ENCODE measurements at places on chromosomes 11 and 22.
A peak's percentile ranks its signal among the peaks of the same experiment; 100 is the strongest.

DNA sequence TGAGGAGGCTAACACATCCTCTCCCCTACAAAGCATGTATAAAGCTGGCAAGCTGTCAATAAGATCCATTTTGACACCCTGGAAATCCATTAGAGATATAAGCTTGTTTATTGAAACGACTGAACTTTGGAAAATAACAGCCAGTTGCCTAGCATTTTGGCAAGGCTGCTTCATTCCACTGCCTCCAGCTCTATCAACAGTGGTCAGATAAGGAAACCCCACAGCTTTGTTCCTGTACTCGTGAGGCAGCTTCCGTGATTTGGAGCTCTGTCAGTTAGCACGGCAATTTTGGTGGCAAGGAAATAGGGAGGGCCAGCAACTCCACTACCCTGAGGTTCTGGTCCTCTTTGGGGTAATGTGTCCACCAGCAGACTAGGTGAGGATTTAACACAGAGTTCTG lies 2.0 kb upstream of the OR51S1 start:
- DNase-seq = no peak

DNA sequence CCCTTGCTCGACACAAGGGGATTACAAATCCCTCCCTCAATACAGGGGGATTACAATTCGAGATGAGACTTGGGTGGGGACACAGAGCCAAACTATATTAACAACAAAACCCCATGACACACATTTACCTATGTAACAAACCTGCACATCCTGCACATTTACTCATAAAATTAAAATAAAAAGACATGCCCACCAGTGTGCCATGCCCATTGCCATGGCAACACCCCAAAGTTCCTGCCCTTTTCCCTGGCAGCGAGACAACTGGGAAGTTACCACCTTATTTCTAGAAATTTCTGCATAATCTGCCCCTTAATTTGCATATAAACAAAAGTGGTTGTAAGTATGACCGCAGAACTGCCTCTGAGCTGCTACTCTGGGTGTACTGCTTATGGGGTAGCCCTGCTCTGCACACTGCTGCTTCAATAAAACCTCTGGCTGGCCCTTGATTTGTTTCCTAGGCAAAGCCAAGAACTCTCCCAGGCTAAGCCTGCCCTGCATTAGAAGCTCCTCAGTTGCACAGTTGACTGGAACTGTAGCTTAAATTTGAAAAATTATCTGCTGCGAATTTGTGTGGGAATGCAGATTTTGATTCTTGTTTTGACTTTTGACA lies 8.6 kb upstream of the INCENP start:
- DNase-seq = peak; percentile 83

DNA sequence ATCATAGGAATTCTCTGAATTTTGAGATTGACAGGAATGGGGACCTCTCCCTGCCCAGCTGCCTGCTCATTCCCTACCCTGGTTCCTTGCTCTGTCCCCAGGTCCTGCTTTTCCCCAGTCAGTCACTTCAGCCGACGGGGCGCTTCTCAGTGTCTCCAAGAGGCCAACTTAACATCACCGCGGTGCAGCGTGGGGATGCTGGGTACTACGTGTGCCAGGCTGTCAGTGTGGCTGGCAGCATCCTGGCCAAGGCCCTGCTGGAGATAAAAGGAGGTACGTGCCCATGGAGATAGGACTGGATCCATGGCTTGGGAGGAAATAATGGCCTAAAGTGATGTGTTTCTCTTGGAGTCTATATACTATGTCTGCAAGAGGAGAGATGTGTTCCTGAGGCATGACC lies 7.0 kb downstream of the ROBO3 start:
- no peak for DNase-seq

DNA sequence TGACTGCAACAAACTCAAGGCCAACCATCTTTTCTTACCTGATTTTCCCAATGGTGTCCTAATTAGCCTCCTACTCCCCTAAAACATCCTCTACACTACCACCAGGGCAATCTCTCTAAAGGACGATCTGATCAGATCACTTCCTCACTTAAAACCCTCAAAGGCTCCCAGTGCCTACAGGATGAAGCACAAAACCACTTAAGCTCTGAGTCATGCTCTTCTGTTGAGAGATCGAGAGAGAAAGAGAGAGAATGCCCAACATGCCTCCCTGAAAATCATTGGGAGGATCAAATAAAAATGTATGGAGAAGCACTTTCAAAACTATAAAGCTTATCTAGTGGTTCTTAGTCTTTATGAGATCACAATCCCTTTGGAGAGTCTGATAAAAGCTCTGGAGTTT lies 171.1 kb downstream of the CADM1 start:
- DNase-seq = no peak

- no peak for DNase-seq
Observed at GRCh38 chr22:42367980-42368378, 64.2 kb downstream of the NFAM1 start.
